ENCODE measurements at places on chromosomes 3 and 15. TPM values are rescaled to one million over a fixed set of nuclear protein-coding genes. Genes with fewer than 3 reads are reported as not detected.

The SPATA12 gene
- total RNA-seq = not detected

The TXNRD3 gene
- total RNA-seq = 19.0 TPM

The LRRFIP2 gene
- 62.4 TPM for total RNA-seq

DNA sequence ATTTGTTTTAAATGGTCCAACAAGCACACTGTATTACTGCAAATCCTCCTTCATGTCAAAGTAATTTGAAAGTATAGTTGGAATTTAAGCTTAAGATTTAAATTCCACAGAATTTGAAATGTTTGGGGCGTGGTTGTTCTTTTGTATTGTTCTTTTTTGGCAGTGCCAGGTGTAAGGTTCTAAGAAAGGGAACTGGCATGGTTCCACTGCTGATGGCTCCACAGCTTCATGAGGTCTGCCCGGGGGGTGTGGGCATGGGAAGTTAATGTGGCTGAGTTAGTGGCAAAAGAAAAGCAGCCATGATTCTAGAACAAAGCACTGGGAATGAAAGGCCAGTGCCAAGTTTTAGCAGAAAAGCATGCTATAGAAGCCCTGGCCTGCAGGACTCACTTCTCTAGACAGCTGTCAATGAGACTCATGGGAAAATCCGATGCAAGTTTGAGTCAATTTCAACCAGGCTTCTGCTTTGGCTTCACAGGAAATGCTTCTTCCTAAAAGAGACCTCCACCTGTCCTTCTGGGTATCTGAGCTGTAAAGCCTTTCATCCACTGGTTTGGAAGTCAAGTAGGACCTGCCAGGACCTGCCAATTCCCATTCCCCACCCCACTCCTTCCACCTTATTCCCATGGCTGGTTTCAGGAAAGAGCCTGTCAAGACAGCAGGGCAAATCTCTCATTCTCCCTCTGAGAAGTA lies 18.9 kb downstream of the CDCP1 start:
- DNase-seq = no peak

DNA sequence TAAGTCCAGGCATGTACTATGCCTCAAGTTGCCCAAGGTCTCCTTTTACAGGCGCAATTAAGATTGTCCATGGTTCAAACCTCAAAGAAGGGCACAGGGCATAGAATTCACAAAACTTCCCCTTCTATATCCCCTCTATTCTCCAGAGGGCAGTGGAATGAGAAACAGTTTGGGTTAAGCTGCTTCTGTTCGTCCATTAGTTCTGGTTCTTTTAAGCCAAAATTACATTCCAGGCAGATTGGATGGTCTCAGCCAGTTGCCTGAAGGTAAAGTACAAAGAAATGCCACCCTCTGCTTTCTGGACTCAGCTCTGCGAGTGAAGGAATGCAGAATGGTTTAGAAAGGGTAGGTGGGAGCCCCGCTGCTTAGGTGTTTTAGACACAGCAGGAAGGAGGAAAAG lies 200.7 kb downstream of the GREM1 start:
- peak; percentile 65 for DNase-seq

GRCh38 chr3:39267631-39268548 lies 11.9 kb downstream of the CX3CR1 start:
- no peak for DNase-seq

- no peak for DNase-seq
Observed at GRCh38 chr15:64246364-64247189, 83.8 kb upstream of the PPIB start.

DNA sequence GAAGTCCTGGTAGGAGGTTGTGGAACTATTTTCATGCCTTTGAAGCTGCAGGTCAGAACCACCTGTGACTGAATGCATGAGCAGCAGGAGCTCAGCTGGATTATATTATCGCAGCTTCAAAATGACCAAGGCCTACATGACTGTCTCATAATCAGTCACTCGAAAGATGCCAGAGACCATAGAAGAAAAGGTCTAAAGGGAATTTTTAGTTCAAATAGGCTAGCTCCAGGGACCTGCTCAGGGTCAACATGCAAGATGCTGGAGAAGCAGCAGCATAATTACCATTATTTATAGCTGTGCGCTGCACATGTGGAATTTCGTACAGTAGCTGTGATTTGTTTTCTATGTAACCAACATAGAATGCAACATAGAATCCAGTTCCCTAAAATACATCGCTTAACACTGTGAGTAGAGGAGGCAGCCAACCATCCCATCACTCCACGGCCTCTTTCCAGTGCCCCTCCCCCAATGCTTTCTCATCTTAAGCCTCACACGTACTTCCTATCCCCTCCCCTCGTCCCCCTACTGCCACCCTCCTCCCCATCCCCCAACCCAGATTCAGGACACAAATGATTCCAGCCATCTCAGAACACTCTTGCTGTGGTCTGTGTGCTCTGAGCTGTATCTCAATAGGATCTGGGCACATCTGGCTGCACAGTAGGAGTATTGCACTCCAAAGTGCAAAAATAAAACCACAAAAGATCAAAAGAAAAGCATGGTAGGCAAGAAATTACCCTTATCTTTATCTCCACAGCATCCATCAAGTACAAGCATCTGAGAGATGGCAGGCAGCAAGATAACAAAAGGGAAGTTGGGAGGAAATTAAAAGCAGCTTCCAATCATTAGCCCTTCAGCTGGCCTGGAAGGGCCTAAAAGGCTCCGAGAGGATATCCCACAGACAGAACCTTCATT lies 352.8 kb upstream of the SEMA6D start:
- peak; percentile 50 for DNase-seq

DNA sequence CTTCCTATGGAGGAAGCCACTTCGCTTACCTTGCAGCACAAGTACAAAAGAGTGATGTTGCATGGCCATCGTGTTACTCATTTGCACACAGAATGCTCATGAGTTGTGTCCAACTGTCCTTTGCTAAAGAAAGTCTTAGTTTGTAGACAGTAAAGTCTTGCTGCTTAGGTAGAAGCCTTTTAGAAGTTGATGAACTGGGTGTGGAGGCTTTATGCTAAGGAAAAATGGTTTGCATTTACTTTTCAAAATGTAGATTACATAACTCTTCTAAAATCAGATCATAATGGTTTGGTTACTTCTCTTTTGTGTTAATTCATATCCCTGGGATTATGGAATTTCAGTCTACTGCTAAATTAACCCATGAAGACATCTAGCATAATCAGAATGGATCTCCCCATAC lies 84.5 kb upstream of the FLNB start:
- no peak for DNase-seq

- DNase-seq = no peak
Observed at GRCh38 chr3:128296469-128297251, 143.4 kb downstream of the EEFSEC start.

GRCh38 chr3:101217472-101218245 lies 102.7 kb downstream of the IMPG2 start:
- no peak for DNase-seq

DNA sequence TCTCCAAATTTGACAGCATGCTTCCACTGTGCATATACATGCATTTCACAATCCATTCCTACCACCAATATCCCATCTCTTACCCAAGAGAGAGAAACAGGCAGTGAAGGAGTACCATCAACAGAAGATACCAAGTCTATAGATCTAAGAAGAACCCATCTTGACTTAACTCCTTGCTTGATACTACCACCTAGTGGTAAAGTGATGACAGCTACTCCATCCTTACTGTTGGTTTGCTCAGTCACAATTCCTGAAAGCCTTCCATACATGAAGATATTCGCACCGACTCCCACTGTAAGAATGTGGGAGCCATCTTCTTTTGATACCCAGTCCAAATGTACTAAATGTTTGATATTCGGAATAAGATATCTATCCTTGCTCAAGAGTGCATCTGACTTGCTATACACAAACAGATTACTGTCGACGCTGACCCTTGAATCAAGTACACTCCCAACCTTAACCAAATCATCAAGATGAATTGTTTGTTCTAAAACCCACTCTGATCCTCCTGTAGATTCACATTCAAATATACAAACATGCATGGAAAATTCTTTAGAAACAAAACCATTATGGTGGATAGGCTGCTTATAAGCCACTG lies 123.1 kb downstream of the DMXL2 start:
- DNase-seq = no peak

DNA sequence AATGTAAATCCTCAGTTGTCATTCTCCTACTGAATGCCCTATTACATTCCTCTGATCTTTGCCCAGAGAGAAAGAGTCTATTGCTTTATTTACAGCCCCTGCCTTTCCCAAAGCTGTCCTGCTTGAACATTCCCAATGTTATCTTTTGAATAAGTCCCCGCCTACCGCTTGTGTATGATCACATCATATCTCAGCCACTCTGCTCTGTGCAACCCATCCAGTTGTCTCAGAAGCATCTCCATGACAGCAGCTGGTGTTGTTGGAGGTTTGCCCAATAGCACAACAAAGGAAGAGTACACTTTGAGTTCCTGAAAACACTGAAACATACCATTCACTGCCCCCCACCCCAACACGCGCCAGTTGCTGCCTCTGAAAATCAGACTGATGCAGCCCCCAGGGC lies 22.0 kb upstream of the FAM3D start:
- peak; percentile 3 for DNase-seq

DNA sequence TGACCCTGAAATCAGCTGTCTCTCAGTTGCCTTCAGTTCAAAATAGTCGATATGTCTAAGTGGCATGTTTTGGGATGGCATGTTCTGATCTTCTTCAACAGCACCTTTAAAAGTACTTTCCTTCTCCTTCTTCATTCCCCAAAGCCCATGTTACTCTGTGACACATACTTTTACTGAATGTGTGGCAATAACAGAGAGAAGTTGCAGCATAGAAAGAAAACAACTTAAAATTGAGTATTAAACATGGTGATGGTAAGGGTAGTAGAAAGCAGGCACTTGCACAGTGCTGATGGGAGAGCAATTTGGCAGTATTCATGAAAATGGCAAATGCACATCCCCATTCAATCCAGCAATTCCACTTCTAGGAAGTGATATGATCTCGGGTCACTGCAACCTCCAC lies 12.3 kb upstream of the ULK4 start:
- no peak for DNase-seq

Data from spinal cord (tissue), 10 donors.